ENCODE measurements at places on chromosomes 12 and 14. TPM values are rescaled to one million over a fixed set of nuclear protein-coding genes. Genes with fewer than 3 reads are reported as not detected.

GARIN6 gene
- polyA plus RNA-seq = not detected

PTPRQ gene
- not detected for polyA plus RNA-seq

COX8C gene
- not detected for polyA plus RNA-seq

PLEK2 gene
- not detected for polyA plus RNA-seq

TAS2R10 gene
- polyA plus RNA-seq = not detected

PTPRO gene
- 17.0 TPM for polyA plus RNA-seq

GLT8D2 gene
- polyA plus RNA-seq = not detected

FAM181A gene
- not detected for polyA plus RNA-seq

PPP4R4 gene
- 0.03 TPM for polyA plus RNA-seq

RFX4 gene
- not detected for polyA plus RNA-seq

HDAC7 gene
- 84.6 TPM for polyA plus RNA-seq
